ENCODE measurements at places on chromosomes 7 and 10.

- no peak for DNase-seq
Measured at GRCh38 chr10:50540826-50541122, 83.0 kb downstream of the SGMS1 start.

GRCh38 chr10:121910673-121911420 lies 17.0 kb downstream of the ATE1 start:
- no peak for DNase-seq

GRCh38 chr7:154917808-154918160 lies 85.1 kb downstream of the PAXIP1 start:
- no peak for DNase-seq

- no peak for DNase-seq
Measured at GRCh38 chr7:77532247-77532646, 4.8 kb upstream of the PTPN12 start.
